ENCODE measurements at places on chromosomes 12 and 14.

- DNase-seq: no peak
- H3K4me1 ChIP-seq: peaks cover 2% of the 10 kb centered on the region
- H3K4me3 ChIP-seq: no peak overlapping the region
- no peak overlapping the region for H3K27ac ChIP-seq
- H3K27me3 ChIP-seq: no peaks in the 10 kb centered on the region
These were observed 22.8 kb downstream of the FMNL3 start for GRCh38 chr12:49684310-49684854.

- no peaks in the 10 kb centered on the region for H3K36me3 ChIP-seq
- DNase-seq: peak; percentile 52
- H3K27me3 ChIP-seq: no peaks in the 10 kb centered on the region
- H3K4me3 ChIP-seq: peak overlapping the region; percentile 75
- peaks cover 3% of the 10 kb centered on the region for H3K4me1 ChIP-seq
These were observed 936 bp downstream of the TFCP2 start for GRCh38 chr12:51171884-51172514.

- H3K36me3 ChIP-seq: no peaks in the 10 kb centered on the region
- peak; percentile 54 for DNase-seq
- H3K27me3 ChIP-seq: no peaks in the 10 kb centered on the region
- H3K4me3 ChIP-seq: peak overlapping the region; percentile 9
These were observed 29.3 kb downstream of the SLC7A8 start for GRCh38 chr14:23153851-23154796.

DNA sequence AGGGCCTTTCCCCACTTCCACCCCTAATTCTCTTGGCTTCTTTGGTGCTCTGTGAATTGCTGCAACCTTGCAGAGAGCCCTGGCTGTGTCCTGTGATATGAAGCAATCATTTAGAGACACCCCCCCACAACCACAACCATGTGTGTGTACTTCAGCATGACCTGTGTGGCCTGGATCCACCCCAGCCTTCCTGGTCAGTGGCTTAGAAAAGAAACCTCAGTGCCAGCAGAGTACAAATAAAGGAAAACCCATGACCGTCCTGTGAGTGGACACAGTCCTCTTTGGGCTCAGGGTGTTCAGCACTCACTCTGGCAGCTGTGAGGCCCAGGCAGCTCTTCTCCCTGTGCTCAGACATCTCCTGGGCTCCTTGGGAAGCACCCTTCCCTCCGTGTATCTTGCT lies 206.6 kb upstream of the DIO3 start:
- H3K4me3 ChIP-seq: no peak overlapping the region
- DNase-seq: no peak
- H3K27me3 ChIP-seq: no peaks in the 10 kb centered on the region
- H3K4me1 ChIP-seq: no peaks in the 10 kb centered on the region

- H3K4me1 ChIP-seq: peaks cover 16% of the 10 kb centered on the region
- peaks cover 7% of the 10 kb centered on the region for H3K36me3 ChIP-seq
- H3K27ac ChIP-seq: no peak overlapping the region
- no peaks in the 10 kb centered on the region for H3K27me3 ChIP-seq
These were observed 145.0 kb upstream of the SLC38A2 start for GRCh38 chr12:46517579-46517962.

DNA sequence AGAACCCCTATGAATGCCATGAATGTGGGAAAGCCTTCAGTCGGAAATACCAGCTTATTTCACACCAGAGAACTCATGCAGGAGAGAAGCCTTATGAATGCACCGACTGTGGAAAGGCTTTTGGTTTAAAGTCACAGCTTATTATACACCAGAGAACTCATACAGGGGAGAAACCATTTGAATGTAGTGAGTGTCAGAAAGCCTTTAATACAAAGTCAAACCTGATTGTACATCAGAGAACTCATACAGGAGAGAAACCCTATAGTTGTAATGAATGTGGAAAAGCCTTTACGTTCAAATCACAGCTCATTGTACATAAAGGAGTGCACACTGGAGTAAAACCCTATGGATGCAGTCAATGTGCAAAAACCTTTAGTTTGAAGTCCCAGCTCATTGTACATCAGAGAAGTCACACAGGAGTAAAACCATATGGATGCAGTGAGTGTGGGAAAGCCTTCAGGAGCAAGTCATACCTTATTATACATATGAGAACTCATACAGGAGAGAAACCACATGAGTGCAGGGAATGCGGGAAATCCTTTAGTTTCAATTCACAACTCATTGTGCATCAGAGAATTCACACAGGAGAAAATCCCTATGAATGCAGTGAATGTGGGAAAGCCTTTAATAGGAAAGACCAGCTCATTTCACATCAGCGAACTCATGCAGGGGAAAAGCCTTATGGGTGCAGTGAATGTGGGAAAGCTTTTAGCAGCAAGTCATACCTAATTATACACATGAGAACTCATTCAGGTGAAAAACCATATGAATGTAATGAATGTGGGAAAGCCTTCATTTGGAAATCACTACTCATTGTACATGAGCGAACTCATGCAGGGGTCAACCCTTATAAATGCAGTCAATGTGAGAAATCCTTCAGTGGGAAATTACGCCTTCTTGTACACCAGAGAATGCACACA lies 22.3 kb downstream of the ZNF268 start:
- no peaks in the 10 kb centered on the region for H3K27me3 ChIP-seq
- peak; percentile 31 for DNase-seq
- H3K4me1 ChIP-seq: no peaks in the 10 kb centered on the region

Data from fibroblast of lung (primary cell).